Effector CD4-positive, alpha-beta T cell (primary cell): ENCODE measurements at places on chromosomes 6 and 20.

DNA sequence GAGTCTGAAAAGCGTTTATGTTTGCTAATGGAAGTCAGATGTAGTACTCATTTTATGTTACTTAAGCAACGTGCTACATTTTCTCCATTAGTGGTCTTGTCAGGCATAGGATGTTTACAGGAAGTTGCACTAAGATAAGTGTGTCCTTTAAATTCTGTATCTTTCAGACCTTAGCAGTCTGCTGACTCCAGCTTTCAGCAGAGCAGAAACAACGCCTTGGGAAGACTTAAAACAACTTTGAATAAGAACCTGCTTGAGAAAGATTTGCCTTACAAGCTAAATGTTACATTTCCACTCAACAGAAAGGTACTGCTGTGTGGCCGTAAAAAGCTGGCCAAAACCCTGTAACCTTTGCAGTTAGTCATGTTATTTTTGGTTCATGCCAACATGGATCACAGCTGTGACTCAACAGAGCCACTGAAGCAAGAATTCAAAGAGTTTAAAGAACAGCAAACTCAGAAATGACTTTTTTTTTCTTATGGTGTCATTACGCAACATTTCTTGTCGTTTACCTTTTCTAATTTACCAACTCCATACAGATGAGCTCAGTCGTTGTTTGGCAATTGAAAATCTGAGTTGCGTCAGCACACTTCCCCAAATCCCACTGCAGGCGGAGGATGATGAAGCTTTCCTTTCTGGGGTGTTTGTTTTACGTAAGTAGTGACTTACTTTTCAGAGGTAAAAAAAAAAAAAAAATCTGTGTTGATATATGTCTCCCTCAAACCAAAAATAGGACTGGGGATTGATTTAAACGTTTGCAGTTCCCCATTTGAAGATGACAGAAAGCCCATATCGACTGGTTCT, 27.9 kb upstream of the BMP6 start:
- DNase-seq = no peak

GRCh38 chr6:112227992-112228391, 26.4 kb downstream of the LAMA4 start:
- no peak for DNase-seq

GRCh38 chr20:48586730-48587129, 241.1 kb downstream of the PREX1 start:
- no peak for DNase-seq

DNA sequence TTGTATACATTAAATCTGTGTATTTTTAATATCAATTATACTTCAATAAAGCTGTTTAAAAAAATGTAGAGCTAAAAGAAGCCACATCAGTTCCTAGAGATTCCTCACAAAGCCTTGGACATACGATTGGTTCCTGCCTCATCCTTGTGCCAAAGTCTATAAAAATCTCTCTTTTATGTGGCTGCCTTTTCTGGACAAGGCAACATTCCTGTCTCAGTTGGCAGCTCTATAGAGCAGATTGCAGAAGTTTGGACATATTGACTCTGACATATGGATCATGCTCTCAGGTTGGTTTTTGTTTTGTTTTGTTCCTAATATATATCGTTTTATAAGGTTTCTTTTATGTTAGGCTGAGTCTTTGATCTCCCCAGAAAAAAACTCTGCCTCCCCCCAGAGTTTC, 148.9 kb downstream of the MAFB start:
- no peak for DNase-seq

DNA sequence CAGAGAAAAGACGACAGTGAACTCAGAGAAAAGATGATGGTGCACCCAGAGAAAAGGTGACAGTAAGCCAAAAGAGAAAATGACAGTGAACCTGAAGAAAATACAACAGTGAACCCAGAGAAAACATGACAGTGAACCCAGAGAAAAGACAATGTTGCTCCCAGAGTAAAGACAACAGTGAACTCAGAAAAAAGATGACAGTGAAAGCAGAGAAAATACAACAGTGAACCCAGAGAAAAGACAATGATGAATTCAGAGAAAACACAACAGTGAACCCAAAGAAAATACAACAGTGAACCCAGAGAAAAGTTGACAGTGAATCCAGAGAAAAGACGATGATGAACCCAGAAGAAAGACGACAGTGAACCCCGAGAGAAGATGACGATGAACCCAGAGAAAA, 140.5 kb upstream of the MAP3K4 start:
- DNase-seq = no peak

GRCh38 chr6:27591699-27592480, 119.0 kb upstream of the ZNF184 start:
- DNase-seq = no peak

DNA sequence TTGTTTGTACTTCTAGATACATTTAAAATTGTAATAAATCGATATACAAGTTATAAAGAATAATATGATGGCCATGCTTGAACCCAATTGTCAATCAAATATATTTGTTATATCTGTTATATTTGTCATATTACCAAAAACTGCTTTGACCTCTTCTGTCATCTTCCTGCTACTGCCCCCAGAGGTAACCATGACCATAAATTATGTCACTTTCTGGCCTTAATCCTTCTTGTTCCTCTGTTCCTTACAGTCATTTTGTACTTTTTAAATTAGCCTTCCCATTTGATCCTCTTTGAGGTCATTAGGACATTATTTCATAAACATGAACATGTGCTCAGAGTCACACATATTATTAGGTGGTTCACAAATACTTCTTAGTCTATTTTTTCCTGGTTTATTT, 124.7 kb downstream of the HFE start:
- DNase-seq = no peak

- DNase-seq = no peak
Observed at GRCh38 chr6:148521586-148521985, 178.9 kb downstream of the SASH1 start.
